ENCODE measurements at places on chromosomes 1 and 21.

GRCh38 chr1:40153073-40153770, 8.0 kb upstream of the RLF start:
- DNase-seq, result no peak

GRCh38 chr1:60345621-60346020, 272.1 kb upstream of the C1orf87 start:
- no peak for DNase-seq

DNA sequence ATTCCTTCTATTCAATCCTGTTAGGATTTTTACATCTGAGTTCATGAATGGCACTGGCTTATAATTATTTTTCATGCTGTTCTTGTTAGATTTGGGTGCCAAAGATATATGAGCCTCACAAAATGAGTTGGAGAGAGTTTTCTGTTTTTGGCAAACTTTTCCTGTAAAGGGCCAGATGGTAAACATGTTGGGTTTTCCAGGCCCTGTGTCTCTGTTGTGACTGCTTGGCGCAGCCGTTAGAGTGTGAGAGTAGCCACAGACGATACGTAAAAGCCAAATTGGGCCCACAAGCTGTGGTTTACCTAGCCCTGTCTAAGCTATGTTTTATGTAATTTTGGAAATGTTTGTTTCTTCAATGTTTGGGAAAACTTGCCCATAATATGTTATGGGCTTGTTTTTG, 15.6 kb upstream of the CA6 start:
- no peak for DNase-seq

- no peak for DNase-seq
Measured at GRCh38 chr1:147753081-147753480, 7.3 kb downstream of the GJA5 start.

DNA sequence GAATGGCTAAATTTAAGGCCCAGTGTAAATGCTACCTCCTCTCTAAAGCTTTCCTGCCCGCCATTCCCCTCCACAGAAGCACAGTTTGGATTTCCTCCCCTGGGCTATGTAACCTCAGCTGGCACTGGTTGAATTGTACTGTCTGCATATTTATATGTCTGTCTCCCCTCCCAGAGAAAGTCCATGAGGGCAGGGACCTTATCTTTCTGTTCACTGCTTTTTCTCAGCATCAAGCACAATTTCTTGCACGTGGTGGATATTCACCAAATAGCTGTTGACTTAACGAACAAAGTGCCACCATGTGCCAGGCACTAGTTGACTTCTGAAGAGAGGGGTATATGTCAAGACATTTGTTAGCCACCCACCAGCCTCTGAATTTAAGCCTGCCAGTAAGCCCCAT, 9.5 kb upstream of the PDIK1L start:
- no peak for DNase-seq

- DNase-seq, result no peak
Measured at GRCh38 chr1:48206371-48206770, 16.1 kb upstream of the SLC5A9 start.

GRCh38 chr1:214401666-214402065, 120.7 kb downstream of the SMYD2 start:
- no peak for DNase-seq

DNA sequence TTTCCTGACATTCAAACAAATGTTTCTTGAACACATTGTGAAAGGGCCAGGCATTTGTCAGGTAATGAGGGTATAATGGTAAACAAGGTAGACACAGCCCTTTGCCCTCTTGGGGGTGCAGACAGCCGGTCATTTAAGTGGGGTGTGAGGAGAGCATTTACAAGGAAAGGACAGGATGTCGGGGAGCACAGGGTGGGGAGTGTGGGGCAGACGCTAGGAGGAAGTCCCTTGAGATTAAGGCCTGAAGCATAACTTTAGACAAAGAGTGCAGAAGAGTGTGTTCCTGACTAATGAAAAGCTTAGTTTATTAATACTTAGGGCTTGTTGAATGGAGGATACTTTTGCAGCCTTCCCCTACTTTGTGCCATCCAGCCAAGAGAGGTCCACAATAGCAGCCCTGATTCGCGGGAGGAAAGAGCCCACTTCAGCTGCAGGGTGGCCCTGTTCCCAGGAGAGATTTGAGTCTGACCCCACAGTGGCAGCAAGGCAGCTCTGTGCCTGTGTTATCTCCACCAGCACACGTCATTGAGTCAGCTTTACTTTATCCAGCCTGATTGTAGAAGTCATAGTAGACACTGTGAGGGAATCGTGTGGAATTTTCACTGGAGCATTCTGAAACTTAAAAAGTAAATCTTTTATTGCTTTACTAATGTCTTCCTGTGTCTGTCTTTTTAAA, 35.1 kb downstream of the MPZL1 start:
- no peak for DNase-seq

DNA sequence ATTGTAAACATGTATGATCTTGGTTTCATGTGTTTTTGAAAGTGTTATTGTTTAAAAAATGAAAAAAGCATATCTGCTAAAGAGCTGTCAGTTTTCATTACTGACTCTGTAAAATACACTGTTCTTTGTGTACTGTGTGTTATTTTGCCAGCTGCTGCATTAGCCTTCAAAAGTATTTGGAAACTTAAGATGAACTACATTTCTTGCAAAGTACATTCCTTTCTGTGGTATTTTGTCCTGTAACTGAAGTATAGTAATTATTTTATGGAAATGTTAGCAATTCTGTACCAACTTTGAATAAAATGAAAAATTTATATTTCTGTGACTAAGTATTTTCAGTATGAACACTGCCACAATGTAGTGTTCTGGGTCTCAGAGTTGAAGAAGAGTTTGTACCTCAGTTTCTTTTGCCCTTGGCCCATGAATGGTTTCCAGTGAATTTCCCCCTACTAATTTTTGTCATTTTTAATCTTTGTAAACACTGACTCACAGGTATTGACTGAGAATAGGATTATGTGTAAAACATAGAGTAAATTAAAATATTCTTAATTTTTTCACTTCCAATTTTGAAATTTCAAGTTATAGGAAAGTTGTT, 32.7 kb downstream of the MRPS6 start:
- DNase-seq, result no peak

DNA sequence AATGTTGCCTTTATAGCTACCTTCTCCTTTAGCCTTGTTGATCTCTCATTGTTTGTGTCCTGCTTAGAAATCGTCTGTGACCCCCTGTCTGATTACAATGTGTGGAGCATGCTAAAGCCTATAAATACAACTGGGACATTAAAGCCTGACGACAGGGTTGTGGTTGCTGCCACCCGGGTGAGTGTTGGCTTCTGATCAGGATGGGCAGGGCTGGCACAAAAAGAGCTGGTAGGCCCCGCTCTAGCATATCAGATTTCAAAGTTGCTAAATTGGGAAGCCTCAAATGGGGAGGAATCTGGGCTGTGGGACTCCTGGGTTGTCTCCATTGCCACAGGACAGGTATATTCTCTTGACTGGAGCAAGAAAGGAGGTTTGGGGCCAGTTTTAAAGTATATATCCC, 8.4 kb downstream of the NCSTN start:
- no peak for DNase-seq

DNA sequence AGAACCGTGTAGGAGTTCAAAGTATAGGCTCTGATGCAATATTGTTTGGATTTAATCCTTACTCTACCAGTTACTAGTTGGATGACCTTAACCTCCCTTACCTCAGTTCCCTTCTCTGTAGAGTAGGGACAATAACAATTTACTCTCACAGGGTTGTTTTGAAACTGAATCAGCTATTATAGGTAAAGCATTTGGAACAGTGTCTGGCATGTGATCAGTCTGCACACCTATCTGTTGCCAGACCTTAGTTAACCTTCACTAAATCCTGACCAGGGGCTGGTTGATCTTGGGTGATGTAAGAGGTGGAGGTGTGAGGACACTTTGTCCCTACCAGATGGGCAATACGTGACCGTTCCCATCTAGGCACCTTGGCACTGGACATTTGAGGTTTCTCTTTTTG, 106.9 kb downstream of the DDX20 start:
- no peak for DNase-seq

DNA sequence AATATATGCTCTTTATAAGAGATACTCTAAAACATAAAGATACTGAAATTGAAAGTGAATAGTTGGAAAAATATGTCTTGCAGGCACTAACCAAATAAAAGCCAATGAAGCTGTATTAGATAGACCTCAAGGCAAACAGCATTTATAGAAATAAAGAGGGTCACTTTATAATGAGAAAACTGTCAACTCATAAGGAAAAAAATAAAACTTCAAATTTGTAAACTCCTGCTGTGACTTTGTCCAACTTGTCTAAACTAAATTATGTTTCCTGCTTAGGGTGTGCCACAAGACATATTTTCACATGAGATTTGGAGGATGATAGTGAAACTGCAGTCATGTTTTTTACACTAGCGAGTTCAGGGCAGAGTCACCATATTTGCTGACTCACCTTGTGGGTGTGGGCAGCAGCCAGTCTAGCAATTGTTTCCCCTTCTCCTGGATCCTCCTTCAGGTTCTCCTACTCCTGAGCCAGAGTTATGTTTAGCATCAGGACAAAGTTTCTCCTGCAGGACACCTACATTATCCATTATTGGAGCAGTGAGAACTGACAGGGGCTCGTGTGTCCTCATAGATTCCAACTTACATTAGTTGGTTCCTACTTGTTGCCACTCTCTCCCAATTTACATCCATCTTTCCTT, 43.8 kb downstream of the CD53 start:
- DNase-seq, result no peak

DNA sequence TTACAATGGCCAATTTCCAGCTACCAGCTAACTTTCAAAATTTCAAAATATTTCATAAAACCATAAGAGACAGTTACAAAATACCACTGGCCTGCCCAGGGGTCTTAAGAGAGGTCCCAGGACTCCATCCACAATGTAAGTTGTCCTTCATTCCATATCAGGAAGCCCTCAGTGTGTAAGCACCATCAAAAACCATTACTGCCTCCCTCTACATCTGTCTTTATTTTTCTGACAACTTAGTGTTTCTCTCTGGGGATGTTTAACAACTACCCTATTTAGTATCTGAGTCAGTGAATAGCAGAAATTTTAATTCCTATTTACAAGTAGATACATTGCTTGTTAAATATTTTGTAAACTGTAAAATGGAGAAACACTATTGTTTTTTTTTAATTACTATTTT, 339.3 kb upstream of the ADAMTS5 start:
- no peak for DNase-seq

GRCh38 chr1:83503153-83503552, 495.8 kb downstream of the TTLL7 start:
- no peak for DNase-seq

DNA sequence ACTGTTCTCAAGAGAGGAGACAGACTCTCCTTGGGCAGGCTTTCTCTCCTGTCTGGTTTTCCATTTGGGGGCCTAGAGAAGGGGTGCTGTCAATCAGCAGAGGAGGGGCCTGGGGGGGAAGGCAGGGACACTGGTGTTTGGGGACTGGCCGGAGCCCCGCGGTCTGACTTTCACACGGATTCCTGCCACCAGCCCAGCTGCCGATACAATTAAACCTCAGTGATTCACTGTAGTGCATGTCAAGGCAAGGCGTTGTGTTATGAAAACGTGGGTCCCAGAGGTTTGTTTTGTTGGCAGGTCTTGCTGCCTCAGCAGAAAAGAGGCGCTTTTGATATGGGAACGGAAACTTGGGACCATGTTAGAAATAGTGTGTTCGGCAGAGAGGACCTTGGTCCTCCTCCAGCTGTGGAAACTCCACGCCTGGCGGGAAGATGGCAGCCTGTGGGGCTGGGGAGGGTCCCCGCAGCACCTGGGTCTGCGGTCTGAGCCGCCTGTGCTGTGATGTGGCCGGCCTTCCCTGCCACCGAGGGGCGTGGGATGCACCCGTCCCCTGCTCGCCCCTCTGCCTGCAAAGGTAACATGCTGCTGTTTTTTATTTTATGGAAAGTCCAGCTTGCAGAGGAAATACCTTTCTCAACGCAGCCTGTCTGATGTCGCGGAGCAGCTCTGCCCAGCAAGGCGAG, 47.6 kb downstream of the SPSB1 start:
- no peak for DNase-seq

GRCh38 chr1:101162736-101163735, 73.8 kb upstream of the S1PR1 start:
- DNase-seq, result no peak

DNA sequence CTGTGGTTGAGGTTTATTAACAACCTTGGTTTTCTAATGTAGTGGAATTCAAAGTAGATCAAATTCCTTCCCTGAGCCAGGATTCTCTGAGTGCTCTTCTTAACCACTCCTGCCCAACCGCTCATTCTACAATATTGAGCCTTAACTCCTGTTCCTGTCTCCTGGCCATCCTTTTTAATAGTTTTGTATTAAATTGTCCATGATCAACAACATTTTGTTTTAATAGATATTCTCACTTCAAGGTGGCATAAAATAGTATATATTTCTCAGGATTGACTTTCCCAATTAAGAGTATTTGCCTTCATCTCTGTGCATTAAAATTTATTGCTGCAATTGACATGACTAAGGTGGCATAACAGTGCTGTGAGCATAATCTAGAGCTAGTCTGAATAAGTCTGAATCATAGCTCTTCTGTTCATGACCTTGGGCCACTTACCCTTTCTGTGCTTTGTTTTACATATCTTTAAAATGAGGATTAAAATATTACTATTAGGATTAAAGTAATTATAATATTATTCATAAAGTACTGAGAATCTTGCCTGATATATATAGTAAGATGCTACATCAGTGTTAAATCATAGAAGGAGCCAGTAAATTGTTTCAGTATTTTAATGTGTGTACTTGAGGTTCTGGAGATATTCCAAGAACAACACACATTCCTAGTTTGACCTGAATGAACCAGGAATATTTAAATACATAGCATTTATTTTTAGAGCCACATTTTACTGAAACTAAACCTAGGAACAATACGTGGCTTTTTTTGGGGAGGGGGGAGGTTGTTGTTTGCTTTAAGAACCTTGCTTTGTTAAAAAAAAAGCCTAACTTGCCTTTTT, 76.4 kb downstream of the ADGRL2 start:
- no peak for DNase-seq

Measured in cortex of kidney (tissue), 1 donor.